Stimulated activated naive CD8-positive, alpha-beta T cell treated with anti-CD3 and anti-CD28 coated beads, Interleukin-15, amount 100 ng/mL, for 72 hours (primary cell): ENCODE measurements at places on chromosomes 11 and 22.

GRCh38 chr22:27999876-28000275, 80.8 kb upstream of the PITPNB start:
- no peak for DNase-seq

GRCh38 chr11:111329306-111330204, 31.2 kb downstream of the POU2AF3 start:
- no peak for DNase-seq

GRCh38 chr11:44235765-44236201, 74.2 kb downstream of the ALX4 start:
- DNase-seq, result no peak

GRCh38 chr11:114180301-114181055, 115.7 kb upstream of the NNMT start:
- DNase-seq, result no peak

DNA sequence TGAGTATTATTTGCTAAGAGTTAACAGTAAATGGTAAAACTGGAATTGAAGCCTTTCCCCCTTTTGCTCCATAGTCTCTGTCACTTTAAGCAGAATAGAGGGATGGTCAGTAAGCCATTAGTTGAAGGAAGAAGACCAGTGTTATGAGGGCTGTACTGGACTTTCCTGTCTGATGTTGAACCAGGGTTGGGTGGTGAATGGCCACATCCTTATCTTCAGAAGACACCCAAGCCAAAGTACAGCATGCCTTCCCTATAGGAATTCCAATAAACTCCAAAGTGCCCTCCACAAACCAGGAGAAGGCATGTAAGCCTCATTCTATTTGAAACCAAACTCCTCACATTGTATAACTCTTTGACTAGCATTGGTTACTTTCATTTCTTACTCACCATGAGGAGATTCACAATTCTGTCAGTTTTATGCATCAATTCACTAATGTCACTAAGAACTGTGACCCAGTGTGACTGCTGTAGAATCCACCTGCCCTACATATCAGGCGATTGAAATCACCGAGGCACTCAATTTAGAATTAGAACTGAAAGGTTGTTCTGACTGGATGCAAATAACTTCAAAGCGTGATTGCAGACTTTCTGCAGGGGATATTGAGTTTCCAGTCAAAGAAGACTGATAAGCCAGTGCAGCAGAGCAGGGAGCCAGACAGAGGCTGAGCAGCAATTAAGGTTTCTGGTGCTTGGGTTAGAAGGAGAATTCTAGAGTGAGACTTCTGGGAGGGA, 107.1 kb upstream of the DDI1 start:
- no peak for DNase-seq

DNA sequence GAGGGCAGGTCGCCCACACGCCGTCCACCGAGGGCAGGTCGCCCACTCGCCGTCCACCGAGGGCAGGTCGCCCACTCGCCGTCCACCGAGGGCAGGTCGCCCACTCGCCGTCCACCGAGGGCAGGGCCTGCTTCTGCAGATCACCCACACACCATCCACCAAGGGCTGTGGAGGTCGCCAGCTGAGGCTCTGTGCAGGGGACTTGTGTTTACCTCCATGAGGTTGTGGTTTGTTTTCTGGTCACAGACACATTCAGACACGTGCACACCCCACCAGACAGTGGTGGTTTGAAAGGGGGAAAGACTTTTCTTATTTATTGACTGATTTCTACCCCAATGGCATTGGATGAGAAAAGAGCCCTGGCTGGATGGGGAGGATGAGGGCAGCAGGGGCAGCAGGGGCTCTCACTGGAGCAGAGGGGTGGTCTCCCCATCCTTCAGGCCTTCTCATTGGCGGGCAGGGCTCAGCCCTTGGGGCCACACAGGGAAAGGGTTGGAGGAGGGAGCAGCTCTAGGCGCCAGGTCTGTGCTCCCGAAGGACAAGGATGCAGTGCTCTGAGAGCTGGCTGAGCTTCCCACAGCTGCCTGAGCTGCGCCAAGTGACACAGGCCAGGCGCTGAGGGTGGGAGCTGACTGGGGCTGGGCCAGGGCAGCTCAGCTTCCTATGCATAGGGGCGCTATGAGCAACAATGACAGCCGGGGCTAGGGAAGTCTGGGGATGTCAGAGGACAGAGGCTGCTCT, 252.6 kb upstream of the B3GAT1 start:
- DNase-seq, result no peak

- DNase-seq, result no peak
Observed at GRCh38 chr22:24985826-24986214, 33.3 kb downstream of the KIAA1671 start.

DNA sequence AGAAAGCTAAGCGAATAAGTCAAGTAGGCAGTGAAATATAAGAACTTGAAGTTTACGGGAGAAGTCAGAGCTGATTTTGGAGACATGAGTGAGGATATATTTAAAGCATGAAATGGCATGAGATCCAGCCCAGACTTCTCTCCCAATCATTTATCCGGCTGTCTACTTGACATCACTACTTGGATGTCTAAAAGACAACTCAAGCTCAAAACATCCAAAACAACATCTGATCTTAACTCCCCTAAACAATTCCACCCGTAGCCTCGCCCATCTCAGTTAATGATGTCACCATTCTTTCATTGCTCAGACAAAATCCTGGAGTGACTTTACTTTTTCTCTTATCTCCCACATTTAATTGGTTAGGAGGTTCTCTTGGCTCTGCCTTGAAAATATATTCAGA, 44.5 kb downstream of the WEE1 start:
- no peak for DNase-seq

DNA sequence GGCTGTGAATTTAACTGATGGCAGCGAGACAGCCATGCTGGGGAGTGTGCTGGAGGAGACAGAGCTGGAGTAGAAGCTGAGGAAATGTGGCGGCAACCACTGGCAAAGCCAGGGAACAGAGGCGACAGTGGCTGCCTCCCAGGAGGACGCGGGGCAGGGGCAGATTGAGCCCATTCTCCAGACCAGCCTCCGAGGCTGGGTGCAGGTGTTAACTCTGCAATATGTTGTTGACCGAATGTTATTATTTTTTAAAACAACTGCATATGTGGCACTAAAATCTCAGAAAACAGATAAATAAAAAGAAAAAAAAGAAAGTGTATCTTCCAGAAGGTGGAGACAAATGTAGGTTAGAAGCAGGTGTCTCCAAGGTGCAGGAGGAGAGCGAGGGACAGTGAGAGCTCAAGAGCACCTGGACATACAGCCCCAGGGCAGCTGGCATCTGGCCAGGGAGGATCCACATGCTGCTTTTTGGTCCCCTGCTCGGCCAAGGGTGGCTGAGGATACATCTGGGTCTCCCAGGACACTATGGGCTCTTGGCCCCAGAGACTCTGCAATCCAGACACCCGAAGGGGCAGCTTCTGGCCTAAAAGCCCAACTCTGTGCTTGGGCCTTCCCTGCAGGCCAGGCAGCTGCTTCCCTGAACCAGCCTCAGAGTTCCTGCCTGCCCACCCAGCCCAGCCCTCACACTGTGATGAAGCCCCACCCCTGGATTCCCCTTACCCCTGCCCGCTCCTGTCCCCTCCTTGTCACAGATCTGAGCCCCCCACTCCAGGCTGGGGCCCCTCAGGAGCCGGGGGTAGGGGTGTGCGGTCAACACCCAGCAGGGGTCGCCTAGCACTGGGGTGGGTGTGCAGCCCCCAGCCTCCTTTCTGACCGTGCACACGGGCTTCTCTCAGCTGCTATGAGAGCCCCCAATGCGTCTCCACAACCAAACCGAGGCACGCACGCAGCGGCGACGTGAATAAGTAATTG, 12.9 kb downstream of the RTN4R start:
- no peak for DNase-seq

DNA sequence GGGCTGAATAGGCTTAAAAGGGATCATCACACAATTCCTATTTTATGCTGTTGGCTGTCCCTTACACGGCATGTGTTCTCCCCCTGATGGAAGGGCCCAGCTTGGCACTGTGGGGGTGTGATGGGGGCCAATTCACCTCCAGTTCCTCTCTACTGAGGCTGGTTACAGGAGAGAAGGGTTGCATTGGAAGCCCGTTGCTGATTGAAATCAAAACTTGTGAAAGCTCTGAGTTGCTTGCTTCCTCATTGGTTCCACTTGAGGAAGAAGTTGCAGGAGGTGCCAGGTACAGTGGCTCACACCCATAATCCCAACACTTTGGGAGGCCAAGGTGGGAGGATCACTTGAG, 13.3 kb upstream of the PRG2 start:
- DNase-seq, result no peak

- DNase-seq, result no peak
Observed at GRCh38 chr11:99937330-99937729, 749.8 kb upstream of the ARHGAP42 start.

DNA sequence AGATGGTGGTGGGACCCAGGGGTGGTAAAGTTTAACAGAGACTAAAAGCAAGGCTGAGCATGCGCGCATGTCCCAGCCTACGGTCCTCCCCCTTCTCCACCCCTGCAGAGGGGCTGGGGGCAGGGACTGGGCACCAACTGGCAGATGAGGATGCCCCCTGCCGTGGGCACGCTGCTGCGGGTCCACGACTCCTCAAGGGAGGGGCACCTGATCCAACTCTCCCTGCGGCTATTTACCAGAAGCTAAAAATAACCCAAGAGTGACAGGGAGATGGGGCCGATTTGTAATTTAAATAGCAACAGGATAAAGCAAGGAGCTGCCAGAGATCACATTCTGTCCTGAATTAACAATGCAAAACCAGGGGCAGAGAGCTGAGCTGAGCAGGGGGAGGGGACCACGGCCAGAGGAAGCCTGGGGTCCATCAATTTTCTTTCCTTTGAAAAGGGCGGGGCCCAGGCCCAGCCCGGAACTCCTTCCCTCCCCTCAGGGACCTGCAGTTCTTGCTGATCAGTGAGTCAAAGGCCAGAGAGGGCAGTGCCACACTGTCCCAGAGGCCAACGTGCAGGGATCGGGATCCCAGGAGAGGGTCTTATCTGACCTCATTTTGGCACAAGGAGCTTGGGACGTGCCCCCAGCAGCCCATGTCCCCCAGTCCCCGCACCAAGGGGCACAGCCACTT, 8.1 kb upstream of the DGKZ start:
- no peak for DNase-seq

GRCh38 chr11:107272561-107272960, 185.1 kb downstream of the CWF19L2 start:
- no peak for DNase-seq

DNA sequence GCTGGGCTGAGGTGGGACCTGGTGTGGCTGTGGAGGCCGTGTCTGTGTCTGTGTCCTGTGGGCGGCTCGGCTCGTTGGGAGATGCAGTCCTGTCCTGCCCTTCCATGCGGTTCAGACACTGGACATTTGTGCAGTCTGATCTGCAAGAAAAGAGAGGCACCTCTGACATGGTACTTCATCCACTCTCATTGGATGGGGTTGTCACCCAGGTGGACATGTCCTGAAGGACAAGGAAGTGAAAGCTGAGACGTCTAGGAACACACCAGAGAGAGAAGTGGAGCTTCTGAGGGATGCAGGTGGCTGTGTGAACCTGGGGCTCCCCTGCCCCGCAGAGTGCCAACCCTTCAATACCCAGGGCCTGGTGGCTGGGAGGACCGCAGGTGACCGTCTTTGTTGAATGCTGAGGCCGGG, 18.4 kb downstream of the TBX1 start:
- no peak for DNase-seq

- no peak for DNase-seq
Observed at GRCh38 chr11:31802609-31802989, 8.5 kb downstream of the PAX6 start.

GRCh38 chr22:22098457-22099193, 116.0 kb upstream of the TOP3B start:
- no peak for DNase-seq

- no peak for DNase-seq
Observed at GRCh38 chr11:6200975-6201374, 2.0 kb downstream of the OR52W1 start.

GRCh38 chr11:69635804-69636511, 5.0 kb upstream of the CCND1 start:
- no peak for DNase-seq

DNA sequence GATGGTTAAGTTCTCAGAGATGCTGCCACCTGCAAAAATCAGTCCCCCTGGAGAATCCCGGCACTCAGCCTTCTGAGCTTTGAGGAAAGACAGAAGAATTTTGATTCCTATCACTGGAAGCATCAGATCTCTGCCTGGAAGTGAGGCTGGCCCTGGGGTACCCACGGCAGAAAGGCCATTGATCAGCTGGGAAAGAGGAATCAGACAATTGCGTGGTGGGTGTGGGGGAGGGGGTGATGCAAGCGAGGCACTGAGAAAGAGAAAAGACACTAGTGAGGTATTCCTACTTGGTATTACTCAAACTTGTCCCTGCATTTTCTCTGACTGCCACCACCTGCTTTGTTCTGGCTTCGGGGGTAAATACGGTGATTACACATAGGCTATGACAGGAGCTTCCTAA, 96.1 kb downstream of the FEZ1 start:
- DNase-seq, result no peak

DNA sequence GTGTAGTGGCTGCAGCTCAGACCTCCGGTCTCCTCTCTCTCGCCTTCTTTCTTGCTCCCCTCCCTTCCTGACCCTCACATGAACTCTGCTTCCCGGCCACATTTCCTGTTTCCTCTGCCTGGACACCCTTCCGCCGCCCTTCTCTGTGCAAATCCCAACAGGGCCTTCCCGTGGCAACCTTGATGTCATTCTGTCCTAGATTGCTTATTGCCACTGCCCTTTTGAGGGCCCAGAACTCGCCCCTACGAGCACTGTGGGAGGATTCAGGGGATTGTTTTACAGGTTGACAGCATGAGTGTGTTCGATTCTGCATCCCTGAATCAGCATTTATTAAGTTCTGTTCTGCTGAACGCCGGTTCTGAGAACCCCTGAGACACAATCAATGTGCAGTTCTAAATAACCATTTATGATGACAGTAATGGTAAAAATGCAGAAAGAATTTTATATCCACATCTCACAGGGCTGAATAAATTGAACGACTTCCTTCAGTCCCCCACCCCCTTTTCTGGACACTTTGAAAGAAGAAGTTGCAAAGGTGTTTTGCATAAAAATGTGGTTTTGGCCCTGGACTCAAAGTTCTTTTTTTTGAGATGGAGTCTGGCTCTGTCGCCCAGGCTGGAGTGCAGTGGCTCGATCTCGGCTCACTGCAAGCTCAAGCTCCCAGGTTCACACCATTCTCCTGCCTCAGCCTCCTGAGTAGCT, 6.4 kb downstream of the BATF2 start:
- no peak for DNase-seq

- no peak for DNase-seq
Observed at GRCh38 chr11:9826390-9826789, 162.5 kb downstream of the SWAP70 start.

DNA sequence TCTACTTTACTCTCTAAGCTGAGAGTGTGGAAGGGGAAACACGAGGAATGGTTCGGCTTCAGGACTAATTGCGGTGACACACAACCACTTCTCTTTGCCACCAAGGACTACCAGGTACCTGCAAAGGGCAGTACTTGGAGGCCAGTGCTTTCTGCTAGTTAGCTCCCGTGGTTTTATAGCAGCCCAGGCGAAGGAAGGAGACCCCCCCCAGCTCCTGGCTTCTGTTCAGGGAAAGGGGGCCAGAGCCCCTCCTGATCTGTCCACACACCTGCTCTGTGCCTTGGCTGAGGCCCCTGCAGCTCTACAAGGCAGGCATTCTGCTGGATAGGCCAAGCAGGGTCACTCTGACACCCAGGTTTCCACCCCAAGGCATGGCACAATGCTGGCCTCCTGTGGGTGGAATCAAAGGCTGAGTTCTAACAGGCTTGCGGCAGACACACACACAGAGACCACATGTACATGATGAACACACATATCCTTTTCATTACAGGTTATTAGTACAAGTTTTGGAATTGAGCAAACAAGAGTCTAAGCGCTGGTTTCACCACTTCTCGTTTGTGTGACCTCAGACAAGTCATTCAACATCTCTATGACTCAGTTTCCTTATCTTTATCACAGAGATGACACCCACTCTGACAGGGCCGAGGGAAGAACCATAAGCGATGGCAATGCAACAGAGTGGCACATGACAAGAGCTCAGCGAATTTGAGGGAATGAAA, 7.5 kb downstream of the SERPIND1 start:
- DNase-seq, result peak; percentile 12
